AG20443 (cell line): ENCODE measurements at places on chromosomes 5 and 9.
A peak's percentile ranks its signal among the peaks of the same experiment; 100 is the strongest.

DNA sequence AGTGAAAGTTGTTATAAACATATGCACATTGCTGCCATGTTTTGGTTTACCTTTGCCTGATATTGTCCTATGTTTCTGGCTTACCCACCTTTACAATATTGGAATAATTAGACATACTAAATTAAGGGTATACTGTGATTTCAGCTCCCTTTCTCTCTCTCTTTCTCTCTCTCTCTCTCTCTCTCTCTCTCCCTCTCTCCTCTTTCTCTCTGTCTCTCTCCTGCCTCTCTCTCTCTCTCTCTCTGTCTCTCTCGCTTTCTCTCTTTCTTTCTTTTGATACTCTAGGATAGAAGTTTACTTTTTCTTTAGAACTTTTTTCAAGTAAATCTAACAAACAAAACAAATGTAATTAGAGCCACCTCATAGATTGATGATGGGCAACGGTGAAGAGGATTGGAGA, 239.6 kb downstream of the TMEM161B start:
- no peak for DNase-seq

- no peak for DNase-seq
Observed at GRCh38 chr5:132209901-132210545, 17.6 kb downstream of the P4HA2 start.

- no peak for DNase-seq
Observed at GRCh38 chr9:97388721-97389238, 23.1 kb upstream of the TDRD7 start.

- DNase-seq = peak; percentile 46
Observed at GRCh38 chr5:155872629-155873220, 454.2 kb upstream of the SGCD start.

DNA sequence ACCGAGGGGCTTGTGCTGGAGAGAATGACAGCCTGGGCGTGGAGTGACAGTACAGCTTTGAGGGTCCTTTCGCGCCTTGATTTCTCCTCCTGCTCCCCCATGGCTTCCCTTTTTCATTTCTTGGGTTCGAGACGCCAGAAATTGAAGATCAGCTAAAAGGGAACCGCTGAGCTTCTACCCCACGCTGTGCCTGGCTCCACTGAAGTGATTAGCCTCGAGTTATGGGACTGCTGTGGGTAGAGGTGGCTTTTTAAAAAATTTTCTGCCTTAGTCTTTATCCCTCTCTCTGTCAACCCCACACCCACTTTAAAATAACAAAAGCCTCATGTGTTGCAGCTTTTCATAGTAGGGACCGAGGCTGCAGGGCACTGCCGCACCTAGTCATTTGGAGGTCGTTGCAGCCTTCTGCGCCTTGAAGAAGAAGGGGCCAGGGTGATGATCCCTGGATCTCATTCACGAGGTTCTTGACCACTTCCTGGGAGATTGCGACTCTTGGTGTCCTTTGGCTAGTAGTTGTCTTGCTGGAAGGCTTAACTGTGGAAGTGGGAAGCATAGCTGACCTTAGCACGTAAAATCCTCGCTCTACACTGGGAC, 603 bp downstream of the PPIP5K2 start:
- peak; percentile 19 for DNase-seq

DNA sequence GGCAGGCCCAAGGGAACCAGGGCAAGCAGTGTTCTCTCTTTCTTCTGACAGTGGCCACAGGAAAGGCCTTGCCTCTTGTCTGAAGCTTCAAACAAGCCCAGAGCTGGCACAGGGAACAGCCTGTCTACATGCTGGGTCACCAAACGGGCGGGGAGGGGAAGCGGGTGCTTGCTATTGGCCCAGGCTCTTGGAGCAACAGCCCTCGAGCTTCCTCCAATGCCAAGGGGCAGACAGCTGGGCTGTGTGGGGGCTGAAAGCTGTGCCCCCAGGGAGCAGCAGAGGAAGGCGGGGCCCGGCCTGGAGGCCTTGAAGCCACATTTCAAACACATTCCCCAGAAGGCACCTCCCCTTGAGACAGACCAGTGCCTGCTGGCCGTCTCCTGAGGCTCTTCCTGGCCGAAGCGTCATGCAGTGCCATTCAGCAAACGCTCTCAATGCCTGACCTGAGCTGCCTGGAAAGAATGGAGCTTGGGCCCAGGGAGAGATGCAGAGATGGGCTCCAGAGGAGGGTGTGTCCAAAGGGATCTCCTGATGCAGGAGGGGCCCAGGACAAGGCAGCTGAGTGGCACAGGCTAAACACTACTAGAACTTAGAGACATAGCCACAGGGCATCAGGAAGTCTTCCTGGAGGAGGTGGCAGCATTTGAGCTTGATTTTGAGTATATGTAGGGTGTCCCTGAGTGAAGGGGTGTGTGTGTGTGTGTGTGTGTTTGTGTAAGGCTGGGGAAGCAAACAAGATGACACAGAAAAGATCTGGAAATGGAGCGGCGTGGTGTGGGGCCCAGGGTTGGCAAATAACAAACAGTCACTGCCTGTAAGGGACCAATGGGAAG, 2.5 kb downstream of the FIBCD1 start:
- peak; percentile 80 for DNase-seq

- DNase-seq = no peak
Observed at GRCh38 chr9:105979290-105979689, 284.9 kb downstream of the TMEM38B start.

DNA sequence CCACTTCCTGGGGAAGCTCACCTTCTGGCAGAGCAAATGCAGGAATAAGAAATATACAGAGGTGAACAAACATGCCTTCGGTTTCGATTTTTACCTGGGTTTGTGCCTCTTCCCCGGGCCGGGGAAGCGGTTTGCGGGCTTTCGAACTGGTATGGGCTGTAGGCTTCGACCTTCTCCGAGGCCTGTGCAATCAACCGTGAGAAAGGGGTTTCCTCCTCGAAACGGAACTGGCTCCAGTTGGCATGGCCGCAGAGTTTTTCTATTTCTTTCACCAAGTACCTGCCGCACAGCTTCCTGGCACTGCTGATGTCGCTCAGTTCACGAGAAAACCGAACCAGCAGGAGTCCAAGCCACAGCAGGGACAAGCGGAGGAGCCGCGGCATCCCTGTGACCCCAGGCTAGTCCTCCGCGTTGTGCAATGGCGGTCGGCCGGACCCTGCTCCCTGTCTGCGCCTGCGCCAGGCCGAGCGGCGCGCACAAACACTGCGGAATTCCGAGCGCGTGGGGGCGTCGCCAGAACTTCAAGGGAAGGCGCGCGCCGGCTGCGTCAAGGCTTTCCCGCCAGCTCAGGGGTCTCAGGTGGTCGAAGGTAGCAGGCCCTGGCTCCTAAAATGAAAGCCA, at the start of gene INSL6:
TSS of gene INSL6 (minus strand) at position 420 of the 621 bp plus-strand sequence. CDS start at position 383, 37 bp downstream.
- no peak for DNase-seq

DNA sequence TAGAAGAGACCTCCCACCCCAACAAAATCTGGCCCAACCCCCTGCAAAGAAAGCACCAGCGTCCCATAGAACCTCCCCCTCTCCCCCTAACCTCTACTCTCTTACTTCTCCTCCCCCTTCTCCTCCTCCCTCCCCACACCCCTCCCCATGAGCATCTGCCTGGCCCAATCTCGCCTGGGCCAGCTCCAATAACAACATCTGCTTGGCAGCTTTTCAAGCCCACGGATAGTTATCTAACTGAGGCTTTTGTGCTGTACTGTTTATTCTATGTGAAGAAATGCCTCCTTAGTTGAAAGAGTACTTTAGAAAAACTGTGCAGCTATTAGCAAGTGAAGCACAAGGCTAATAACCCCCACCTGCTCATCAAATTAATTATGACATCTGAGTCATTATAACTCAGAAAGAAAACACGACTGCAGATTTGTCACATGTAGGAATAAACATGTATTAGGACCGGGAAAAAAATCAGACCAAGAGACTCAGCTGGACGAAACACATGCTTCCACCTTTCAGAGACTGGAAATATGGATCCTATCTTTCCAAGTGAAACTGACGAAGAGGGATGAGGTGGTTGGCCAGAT, 42.8 kb downstream of the NFIB start:
- no peak for DNase-seq

DNA sequence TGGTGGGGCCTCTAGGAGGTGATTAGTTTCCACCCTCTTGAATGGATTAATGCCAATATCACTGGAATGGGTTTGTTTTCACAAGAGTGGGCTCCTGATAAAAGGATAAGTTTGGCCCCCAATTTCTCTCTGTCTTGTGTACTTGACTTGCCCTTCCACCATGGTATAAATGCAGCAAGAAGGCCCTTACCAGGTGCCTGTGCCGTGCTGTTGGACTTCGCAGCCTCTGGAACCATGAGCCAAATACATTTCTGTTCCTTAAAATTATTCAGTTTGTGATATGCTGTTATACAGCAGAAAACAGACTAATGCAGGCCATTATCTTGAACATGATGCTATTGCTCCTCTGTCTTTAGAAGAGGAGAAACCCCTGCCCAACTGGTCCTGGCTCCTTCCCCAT, 17.8 kb upstream of the BRD3 start:
- no peak for DNase-seq

DNA sequence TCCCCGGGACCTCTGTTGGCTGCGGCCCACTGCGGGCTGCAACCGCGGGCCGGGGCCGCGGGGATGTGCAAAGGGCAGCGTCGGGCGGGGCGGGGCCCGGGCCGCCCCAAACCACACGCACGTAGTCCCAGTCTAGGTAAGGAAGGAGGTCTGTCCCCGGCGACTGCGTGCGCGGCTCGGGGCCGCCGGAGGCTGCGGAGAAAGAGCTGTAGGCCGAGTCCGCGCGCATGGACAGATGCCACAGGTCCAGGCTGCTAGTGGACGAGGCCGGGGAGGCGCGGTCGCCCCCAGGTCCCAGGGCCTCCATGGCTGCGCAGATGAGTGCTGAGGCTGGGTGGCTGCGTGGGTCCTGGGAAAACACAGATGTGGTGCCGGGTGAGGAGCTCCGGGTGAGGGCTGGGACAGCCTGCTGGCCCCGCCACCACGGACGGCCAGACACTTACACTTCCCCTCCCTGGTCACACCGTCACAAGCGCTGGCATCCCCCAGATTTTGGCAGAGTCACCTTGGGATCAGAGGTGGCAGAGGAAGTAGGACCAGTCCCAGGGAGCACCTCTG, 4.5 kb downstream of the SHROOM1 start:
- DNase-seq = no peak

DNA sequence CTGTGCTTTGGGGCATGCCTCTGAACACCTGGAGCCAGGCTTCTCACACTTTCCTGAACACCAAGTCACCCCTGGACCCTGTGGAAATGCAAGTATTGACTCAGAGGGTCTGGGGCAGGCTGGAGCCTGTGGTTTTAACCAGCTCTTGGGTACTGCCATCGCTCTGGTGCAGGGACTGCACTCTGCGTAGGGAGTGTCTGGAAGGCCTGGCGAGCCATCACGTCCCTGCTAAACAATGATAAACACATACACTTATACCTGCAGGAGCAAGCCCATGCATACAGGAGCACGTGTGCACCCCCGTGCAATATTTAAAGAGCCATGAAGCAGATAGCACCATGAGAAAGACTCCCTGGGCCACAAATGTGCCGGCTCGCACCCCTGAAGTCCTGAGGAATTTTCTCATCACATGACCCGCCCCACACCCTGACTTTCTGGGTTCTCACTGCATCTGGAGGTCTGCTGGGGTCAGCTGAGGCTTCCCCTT, 267.7 kb downstream of the GADD45G start:
- DNase-seq = no peak

GRCh38 chr5:150393096-150393645, 19.5 kb downstream of the CD74 start:
- no peak for DNase-seq
